Activated B cell treated with CpG ODN at 0.5 μM for 24 hours (primary cell): ENCODE measurements at places on chromosomes 13 and 19.

GRCh38 chr19:5156231-5156986 is 184.2 kb downstream of the PTPRS start:
- no peak for DNase-seq

- peak; percentile 91 for DNase-seq
These were observed at the start of gene KCNC3 for GRCh38 chr19:50329146-50329925. KCNC3 (minus strand) TSS chr19:50329377; CDS start chr19:50329082, 295 bp downstream.

DNA sequence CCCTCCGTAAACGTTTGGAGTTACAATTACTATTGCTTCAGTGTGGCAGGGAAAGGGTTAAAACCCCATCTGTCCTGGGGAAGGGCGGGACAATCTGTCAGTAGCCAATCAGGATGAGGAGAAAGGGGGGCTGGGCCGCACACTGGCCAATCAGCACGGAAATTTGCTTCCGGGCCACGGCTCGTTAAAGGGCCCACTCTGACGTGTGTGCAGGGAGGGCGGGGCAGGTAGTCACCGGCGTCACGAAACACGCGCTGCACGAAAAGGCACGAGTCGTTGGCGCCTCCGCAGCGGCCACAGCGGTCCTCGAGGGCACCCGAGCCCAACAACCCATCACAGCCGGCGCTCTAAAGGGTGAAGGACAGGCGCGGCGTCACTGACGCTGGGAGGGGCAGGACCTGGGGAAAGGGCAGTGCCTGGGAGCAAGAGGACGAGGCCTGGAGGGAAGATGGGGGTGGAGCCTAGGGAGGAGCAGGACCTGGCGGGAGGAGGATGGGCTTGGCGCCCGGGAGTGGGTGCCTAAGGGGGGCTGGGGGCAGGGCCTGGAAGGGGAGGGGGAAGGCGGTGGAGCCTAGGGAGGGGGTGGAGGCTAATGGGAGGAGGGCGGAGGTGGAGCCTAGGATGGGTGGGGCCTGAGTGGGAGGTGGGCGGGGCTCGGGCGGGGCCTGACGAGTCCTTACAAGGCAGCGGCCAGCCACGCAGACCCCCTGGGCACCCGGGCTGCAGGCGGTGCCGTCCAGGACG is 4.9 kb downstream of the ADAMTSL5 start:
- DNase-seq = peak; percentile 72

- peak; percentile 40 for DNase-seq
These were observed at the start of gene IL17D for GRCh38 chr13:20702915-20703779. IL17D (plus strand) TSS chr13:20703699; CDS start chr13:20704002, 303 bp downstream.

GRCh38 chr19:45250216-45250831 is 747 bp upstream of the MARK4 start:
- DNase-seq = no peak

DNA sequence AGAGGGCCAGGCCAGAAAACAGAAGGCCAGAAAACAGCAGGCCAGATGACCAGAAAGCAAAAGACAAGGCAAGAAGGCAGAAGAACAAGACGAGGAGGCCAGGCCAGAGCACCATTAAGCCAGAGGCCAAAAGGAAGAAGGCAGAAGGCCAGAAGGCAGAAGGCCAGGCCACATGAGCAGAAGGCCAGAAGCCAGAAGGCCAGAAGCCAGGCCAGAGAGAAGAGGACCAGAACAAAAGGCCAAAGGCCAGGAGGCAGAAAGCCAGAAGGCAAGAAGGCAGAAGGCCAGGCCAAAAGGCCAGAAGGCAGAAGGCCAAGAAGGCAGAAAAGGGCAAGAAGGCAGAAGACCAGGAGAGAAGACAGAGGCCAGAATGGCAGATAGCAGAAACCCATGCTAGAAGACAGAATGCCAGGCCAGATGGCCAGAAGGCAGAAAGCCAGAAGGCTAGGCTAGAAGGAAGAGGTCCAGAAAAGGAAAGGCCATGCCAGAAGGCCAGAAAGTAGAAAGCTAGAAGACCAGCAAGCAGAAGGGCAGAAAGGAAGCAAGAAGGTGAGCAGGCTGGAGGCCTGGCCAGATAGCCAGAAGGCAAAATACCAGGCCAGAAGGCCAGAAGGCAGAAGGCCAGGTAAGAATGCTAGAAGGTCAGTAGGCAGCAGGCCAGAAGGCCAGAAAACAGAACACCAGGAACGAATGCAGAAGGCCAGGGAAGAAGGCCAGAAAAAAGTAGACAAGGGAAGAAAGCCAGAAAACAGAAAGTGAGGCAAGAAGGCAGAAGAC is 187.6 kb downstream of the TUBA3C start:
- no peak for DNase-seq
